ENCODE measurements at places on chromosomes 2 and 18.

- DNase-seq, result peak; percentile 79
Measured at GRCh38 chr2:198374375-198375082, 570.1 kb downstream of the PLCL1 start.

DNA sequence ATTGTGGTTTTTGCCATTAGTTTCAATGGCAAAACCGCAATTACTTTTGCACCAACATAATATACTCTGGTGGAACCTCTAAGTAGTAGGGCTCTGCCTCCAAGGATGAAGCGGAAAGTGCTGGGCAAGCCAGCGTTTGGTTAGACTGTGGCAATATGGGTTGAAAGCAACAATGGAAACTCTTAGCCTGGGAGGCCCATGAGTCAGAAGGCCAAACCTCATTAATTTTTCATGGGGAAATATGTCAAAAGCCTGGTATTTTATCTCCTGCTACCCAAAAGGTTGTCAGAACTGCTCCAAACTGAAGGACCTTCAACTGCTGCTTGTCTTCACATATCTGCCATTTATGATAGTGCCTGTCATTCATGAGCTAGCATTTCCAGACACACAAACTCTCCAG, 179.1 kb upstream of the CYP26B1 start:
- no peak for DNase-seq

GRCh38 chr18:9536354-9537152, 61.2 kb downstream of the RALBP1 start:
- no peak for DNase-seq

DNA sequence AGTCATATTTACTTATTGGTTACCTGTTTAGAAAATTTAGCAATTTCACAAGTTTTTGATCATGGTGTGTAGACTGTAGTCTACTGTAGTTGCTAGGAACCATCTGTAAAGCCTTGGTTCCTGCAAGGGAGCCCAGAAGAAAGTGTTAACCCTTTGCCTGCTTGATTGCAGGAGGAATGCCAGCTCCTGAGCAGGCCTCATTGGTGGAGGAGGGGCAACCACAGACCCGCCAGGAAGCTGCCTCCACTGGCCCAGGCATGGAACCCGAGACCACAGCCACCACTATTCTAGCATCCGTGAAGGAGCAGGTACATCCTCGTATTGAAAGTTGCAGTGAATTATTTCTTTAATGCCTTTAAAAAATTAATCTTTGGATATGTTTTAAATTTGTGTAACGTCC, 76.3 kb downstream of the PKP4 start:
- DNase-seq, result no peak

DNA sequence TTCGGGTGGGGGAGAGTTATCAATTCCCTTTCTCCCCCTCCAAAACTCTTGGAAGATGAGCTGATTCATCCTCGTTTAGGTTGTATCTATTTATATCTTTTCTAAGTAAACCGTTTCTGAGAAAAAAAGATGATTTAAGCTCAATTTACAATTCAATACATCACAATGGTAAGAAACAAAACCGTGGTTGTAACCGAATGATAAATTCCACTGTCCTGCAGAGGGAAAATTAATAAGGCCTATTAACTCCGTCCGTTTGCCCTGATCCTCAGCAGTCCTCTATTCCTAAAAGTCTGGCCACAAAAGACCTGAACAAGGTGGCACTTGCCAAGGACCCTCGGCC, 286.2 kb downstream of the TCF4 start:
- DNase-seq, result no peak

- DNase-seq, result peak; percentile 57
Measured at GRCh38 chr2:100425573-100426383, 8.3 kb upstream of the CHST10 start.

DNA sequence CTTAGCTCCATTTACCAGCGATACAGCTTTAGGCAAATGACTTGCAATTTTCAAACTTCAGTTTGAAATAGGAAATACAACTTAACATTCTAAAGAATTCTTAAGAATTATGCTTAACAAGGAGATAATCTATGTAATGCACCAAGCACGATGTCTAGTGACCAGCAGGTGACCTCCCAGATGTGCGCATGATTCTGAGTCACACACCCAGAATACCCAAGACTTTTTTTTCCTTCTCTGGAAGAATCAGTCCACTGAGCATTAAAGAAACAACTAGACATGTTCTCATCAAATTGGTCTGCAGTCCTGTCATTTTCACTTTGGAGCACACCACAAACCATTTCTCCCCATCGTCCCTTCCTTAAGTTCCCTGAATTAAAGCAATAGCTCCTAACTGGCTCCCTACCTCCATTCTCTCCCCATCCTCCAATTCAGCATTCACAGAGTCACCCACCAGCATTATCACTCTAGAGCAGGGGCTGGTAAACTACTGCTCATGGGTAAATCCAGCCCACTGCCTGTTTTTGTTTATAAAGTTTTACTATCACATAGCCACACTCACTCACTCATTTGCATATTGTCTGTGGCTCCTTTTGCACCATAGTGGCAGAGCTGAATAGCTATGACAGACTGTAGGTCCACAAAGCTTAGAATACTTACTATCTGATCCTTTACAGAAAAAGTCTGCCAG, 13.2 kb downstream of the EVA1A start:
- no peak for DNase-seq

DNA sequence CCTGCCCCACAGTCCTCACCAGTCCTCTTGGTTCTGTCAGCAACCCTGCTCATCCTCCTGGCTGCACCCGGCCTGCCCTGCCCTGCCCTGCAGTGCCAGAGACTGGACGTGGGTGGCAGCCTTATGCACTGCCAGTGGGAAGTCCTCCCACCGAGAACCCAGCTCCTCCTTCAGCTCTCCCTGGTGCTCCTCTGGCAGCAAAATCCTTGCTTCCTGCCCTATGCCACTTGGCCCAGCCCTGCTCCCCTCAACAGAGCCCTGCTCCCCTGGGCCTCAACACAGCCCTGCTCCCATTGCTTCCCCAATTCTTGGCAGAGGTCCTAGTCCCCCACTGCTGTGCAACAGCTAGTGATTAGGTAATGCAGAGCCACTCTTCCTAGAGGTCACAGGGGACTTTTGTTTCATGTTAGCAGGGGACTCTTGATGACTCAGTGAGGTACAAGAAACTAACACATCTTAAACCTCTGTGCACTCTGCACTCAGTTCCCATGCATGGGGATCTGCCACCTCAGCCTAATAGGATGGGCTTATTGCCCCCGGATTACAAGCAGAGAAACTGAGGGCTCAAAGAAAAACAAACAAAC, 58.0 kb upstream of the EDAR start:
- DNase-seq, result peak; percentile 95

DNA sequence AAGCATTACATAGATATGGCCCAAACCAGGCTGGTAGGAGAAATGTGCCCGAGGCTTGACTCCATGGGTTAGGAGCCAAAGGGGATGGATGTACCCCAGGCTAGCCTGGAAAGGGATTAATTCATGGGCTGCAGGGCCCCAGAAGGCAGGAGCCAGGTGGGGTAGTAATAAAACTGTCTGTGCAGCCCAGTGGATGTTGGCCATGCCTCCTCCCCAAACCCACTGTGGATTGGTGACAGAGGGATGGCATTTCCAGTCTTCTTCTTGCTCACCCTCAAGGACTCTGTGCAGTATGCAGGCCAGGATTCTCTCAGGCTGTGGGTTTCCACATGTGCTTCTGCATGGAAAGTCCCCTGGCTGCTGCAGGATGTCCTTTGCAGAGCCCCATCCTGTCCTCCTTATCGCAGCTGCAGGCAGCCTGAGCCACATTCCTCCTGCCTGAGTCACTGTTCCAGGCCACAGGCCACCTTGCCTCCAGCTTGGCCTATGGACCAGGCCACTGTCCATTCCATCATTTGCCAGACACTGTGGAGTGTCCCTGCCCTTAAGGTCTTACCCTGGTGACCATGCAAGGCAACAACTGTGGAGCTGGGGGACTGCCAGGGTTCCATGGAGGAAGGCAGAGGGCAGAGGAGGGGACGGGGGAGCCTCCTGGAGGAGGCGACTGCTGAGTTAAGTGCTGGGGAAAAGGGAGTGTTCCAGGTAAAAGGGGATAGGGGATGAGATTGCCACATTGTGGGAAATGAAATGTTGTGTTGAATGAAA, 38.9 kb downstream of the INO80C start:
- DNase-seq, result no peak

- no peak for DNase-seq
Measured at GRCh38 chr2:81583311-81584108, 1279.0 kb upstream of the LRRTM1 start.

- DNase-seq, result peak; percentile 99
Measured at GRCh38 chr18:79790996-79791972, 6.5 kb upstream of the KCNG2 start.

GRCh38 chr2:232097260-232097659, 135.7 kb downstream of the DIS3L2 start:
- DNase-seq, result no peak

DNA sequence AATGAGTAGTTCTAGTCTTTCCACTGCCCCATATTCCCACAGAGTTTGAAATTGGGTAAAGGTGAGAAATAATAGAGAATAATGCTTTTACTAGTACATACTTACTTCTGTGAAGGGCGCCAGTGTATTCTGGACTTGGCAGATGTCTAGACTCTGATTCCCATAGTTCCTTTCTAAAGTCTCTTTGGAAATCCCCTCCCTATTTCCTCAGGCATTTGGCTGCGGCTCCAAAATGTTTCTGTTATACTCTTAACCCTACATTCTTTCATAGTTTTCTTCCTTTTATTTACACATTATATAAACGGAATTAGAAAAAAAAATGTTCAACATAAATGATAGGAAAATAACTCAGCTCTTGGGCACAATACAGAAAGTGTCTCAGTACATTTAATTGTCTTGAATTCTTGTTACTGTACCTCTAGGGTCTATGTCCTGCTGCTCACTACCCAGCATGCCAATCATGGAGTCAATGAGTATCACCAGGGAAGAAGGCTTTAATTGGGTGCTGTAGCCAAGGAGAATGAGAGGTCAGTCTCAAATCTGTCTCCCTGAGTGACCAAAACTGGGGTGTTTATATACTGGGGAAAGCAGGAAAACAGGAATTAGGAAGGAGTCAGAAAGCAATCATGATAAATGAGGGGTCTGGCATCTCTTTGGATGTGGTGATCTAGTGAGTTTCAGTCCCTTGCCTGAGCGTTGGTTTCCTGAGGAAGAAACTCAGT, 147.8 kb upstream of the MMADHC start:
- no peak for DNase-seq

- no peak for DNase-seq
Measured at GRCh38 chr2:11764359-11764758, 17.9 kb downstream of the LPIN1 start.

DNA sequence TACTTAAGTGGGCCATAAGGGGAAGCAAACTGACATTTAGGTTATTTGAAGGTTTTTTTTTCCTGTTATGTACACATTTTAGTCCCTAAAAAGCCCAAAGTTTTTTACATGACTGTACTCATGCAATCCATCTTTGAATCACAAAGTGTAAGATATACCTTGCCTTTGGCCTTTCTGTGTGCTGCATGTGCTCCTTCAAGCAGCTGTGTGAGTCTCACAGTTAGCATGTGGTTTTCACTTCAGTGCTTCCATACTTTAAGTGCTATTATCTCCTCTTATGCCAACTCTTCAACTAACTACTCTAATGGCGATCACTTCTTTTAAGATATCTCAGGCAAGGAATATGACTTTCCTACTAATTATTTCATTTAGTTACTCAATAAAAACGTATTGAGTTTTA, 597.1 kb upstream of the ACVR2A start:
- DNase-seq, result no peak

- no peak for DNase-seq
Measured at GRCh38 chr2:8368463-8368862, 313.4 kb upstream of the ID2 start.

- DNase-seq, result peak; percentile 76
Measured at GRCh38 chr2:219247678-219248642, 2.7 kb downstream of the STK16 start.

- DNase-seq, result peak; percentile 65
Measured at GRCh38 chr2:102442967-102443828, 20.2 kb downstream of the IL18RAP start.

DNA sequence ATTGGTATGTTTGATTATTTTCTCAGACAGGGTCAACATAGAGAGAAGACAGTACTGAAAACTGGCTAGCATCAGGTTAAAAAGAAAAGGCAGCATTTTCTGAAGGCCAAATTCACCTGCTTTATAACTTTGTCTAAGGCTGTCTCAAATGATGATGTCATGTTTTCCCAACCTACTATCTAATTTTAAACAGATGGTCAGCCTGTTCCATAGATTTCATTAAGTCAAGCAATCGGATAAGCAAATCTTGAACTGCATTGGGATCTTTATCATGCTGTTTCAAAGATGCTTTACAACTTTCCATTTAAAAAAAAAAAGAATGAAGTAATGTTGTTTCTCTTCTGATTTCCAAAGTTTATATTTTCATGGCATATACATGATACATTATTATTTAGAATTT, 56.3 kb upstream of the SPOPL start:
- DNase-seq, result no peak

DNA sequence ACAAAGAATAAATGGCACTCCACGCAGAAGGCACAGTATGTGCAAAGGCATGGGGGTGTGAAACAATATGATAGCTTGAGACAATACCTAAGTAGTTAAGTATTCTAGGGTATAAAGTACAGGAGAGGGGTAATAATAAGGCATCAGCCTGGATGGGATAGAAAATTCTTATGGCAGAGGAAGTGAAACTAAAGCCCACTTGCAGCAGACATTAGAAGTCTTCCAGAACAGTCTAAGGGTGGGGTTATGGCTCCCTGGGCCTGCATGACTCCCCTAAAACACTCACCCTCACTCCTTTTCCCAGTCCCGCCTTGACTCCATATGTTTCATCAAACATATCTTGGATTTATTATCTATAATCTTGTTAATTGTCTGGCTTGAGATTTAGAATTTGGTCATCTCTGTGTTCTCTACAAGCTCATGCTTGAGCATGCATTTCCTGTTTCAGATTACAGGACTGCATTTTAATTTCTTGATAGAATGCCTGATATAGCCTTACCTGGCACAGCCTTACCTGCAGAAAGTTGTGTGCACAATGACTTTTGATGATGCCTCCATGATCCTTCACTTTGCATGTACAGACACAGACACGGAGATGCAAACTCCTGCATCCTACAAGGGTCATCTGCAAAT, 28.5 kb upstream of the TMBIM1 start:
- peak; percentile 48 for DNase-seq

DNA sequence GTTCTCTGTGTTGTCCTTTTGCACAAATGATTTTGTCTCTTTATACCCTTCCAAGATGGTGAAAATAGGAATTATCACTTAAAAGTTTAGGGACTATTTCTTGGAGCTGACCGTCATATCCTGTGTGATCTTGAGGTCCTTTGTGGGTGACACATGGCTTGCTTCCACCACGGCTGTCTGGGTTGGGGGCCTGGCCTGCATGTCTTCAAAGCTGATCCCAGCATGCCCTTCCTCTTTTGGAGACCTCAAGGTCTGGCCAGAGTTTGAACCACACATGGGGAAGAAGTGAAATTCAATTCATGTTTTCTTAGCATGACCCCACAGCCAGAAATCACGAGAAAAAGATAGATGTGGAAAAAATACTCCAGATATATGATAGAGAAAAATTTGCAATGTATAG, 14.0 kb downstream of the SFTPB start:
- DNase-seq, result peak; percentile 58

GRCh38 chr2:218396688-218397462, 2.8 kb upstream of the CTDSP1 start:
- peak; percentile 95 for DNase-seq

- no peak for DNase-seq
Measured at GRCh38 chr2:158773121-158773520, 22.0 kb upstream of the DAPL1 start.

Measured in NB4 (cell line).